Subcutaneous preadipocyte (primary cell): ENCODE measurements at places on chromosomes 3 and 15. TPM values are rescaled to one million over a fixed set of nuclear protein-coding genes. Genes with fewer than 3 reads are reported as not detected.

PSMD2 gene
- total RNA-seq = 300 and 404 TPM in 2 replicates

CCRL2 gene
- under 0.01 TPM in 1 of 2 replicates, not detected in the other for total RNA-seq

TLR9 gene
- total RNA-seq = not detected in 2 replicates

THPO gene
- under 0.01 and 0.37 TPM in 2 replicates for total RNA-seq

CLSTN2 gene
- total RNA-seq = 0.20 and 0.37 TPM in 2 replicates

BUB1B gene
- total RNA-seq = 18.4 and 40.1 TPM in 2 replicates

NEIL1 gene
- total RNA-seq = 2.0 and 2.9 TPM in 2 replicates

HRG gene
- not detected in 2 replicates for total RNA-seq

MGLL gene
- total RNA-seq = 33.1 and 61.0 TPM in 2 replicates

PRICKLE2 gene
- total RNA-seq = 32.0 and 32.1 TPM in 2 replicates

LYZL4 gene
- not detected in 2 replicates for total RNA-seq

SPTBN5 gene
- total RNA-seq = under 0.01 and 0.20 TPM in 2 replicates

DCLK3 gene
- total RNA-seq = under 0.01 TPM in 1 of 2 replicates, not detected in the other

NAA50 gene
- 110 and 198 TPM in 2 replicates for total RNA-seq

NOX5 gene
- total RNA-seq = 0.20 and 0.37 TPM in 2 replicates

XIRP1 gene
- total RNA-seq = not detected in 2 replicates

SNX4 gene
- 21.7 and 24.4 TPM in 2 replicates for total RNA-seq

CHDH gene
- under 0.01 and 0.37 TPM in 2 replicates for total RNA-seq

GADL1 gene
- total RNA-seq = under 0.01 TPM in 1 of 2 replicates, not detected in the other

SLC12A1 gene
- total RNA-seq = not detected in 2 replicates

ECE2 gene
- not detected in 2 replicates for total RNA-seq

PATL2 gene
- total RNA-seq = 0.98 and 1.1 TPM in 2 replicates

TM4SF18 gene
- total RNA-seq = 0.37 and 0.39 TPM in 2 replicates

SLC12A8 gene
- 1.6 and 1.8 TPM in 2 replicates for total RNA-seq

KNL1 gene
- total RNA-seq = 20.6 and 40.9 TPM in 2 replicates

WNT5A gene
- total RNA-seq = 7.0 and 25.6 TPM in 2 replicates

INO80 gene
- 20.6 and 26.4 TPM in 2 replicates for total RNA-seq

CCK gene
- total RNA-seq = 0.73 TPM in 1 of 2 replicates, not detected in the other

CSPG4 gene
- 14.3 and 62.6 TPM in 2 replicates for total RNA-seq

CAPN7 gene
- total RNA-seq = 30.1 and 41.1 TPM in 2 replicates

BFSP2 gene
- total RNA-seq = not detected in 2 replicates

AHSG gene
- not detected in 2 replicates for total RNA-seq

FOXL2NB gene
- under 0.01 and 0.78 TPM in 2 replicates for total RNA-seq

FEZF2 gene
- not detected in 2 replicates for total RNA-seq

ZPLD1 gene
- total RNA-seq = not detected in 2 replicates

RASL12 gene
- total RNA-seq = 3.7 and 6.6 TPM in 2 replicates

CPB1 gene
- total RNA-seq = 0.37 TPM in 1 of 2 replicates, not detected in the other

GOLGA8S gene
- not detected in 2 replicates for total RNA-seq

QTRT2 gene
- total RNA-seq = 16.2 and 27.6 TPM in 2 replicates

PLCH1 gene
- total RNA-seq = under 0.01 and 0.37 TPM in 2 replicates

CTXND1 gene
- not detected in 2 replicates for total RNA-seq

ZIC1 gene
- total RNA-seq = 21.7 TPM in 1 of 2 replicates, not detected in the other

SNTN gene
- total RNA-seq = not detected in 2 replicates

FANCI gene
- total RNA-seq = 22.8 and 43.8 TPM in 2 replicates

ADAMTSL3 gene
- total RNA-seq = 0.20 and 0.37 TPM in 2 replicates

CLDN16 gene
- not detected in 2 replicates for total RNA-seq

SSUH2 gene
- 0.37 TPM in 1 of 2 replicates, not detected in the other for total RNA-seq

P3H2 gene
- 0.37 and 1.2 TPM in 2 replicates for total RNA-seq

CFAP100 gene
- total RNA-seq = not detected in 2 replicates

HPS3 gene
- total RNA-seq = 33.1 and 45.0 TPM in 2 replicates

DCBLD2 gene
- total RNA-seq = 310 and 804 TPM in 2 replicates

HEG1 gene
- 21.3 and 23.3 TPM in 2 replicates for total RNA-seq

ISG20 gene
- total RNA-seq = 2.2 and 4.8 TPM in 2 replicates

ACTL6A gene
- total RNA-seq = 35.6 and 49.7 TPM in 2 replicates

CELF6 gene
- total RNA-seq = not detected in 2 replicates

CLDN18 gene
- total RNA-seq = not detected in 2 replicates

CCR3 gene
- not detected in 2 replicates for total RNA-seq

RPL35A gene
- 467 and 623 TPM in 2 replicates for total RNA-seq

CSPG5 gene
- 0.20 and 0.37 TPM in 2 replicates for total RNA-seq
